Stimulated activated CD8-positive, alpha-beta memory T cell treated with anti-CD3 and anti-CD28 coated beads, Interleukin-4, amount 100 ng/mL, for 24 hours (primary cell): ENCODE measurements at places on chromosomes 1 and 21.

DNA sequence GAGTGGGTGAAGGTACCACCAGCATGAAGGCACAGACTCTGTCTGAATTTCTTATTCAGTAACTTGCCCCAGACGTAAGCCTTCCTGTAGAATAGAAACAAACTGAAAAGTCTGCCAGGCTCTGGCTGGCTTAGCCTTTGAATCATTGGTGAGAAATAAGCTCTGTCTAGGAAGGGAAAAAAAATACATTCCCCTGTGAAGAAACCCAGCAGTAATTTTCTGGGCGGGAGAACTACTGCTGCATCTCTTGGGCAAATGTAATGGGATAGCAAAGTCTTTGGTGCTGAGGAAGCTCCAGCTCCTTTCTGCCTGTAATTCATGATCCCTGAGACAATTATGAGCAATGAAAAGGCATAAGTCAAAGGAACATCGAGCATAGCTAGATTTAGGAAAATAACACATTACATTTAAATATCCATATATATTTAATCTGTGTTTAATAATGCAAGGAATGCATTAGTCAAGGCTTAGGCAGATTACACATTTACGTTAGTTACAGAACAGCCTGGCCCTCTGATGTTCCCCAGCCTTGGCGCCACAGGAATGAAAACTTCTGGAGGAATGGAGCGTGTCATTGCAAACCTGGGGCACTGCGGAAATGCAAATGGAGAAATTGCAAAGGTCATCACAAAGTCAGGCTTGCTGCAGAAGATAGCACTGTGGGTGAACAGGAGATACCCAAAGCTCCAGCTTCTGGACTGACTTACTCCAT lies 216.3 kb upstream of the CAMK1G start:
- DNase-seq = no peak

- DNase-seq = no peak
These were observed 33.3 kb downstream of the BMP8A start for GRCh38 chr1:39524591-39525365.

DNA sequence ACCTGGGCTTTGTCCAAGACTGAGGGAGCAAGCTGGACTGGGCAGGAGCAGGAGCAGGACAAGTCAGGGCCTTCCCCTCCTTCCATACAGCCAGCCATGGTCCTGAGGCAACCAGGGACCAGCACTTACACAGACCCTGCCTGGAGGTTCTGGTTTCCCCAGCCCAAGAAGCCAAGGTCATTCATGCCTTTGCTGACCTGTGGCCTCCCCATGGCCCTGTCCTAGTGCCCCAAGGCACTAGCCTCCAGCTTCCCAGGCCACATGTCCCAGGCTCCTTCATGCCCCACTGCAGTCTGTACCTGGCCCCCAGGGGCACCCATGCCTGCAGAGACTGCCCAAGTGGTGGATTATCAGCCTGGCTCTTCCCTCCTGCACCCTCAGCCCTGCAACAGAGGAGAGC lies 243.9 kb downstream of the TOMM20 start:
- no peak for DNase-seq

DNA sequence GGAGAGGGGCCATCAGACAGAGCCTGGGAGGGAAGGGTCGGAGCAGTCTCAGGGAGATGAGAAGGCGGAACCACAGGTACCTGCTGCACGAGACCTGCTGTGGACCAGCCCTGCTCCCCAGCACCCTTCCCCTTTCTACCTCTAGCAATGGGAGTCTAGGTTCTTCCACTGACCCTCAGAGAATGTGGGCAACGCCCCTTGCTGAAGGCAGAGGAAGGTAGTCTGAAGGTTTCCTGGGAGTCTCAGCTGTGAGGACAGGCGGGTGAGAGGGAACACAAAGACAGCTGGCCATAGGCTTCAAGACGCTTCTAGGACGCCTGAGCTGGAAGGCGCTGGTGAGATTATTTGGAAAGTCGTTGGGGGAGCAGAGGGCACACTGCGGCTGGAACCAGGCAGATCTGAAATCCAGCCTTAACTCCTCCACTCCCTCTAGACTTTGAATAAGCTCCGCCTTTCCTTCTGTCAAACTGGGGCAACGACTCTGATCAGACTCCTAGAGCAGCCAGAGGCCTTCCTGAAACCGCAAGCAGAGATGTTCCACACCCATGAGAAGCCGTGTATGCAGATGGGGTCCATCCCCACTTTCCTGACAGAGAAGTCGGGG lies 18.1 kb downstream of the SLC45A3 start:
- no peak for DNase-seq

GRCh38 chr21:38173276-38174035 lies 83.3 kb upstream of the KCNJ15 start:
- no peak for DNase-seq

GRCh38 chr1:10943991-10944730 lies 68.3 kb upstream of the TARDBP start:
- DNase-seq = no peak

GRCh38 chr1:56550138-56550858 lies 29.1 kb downstream of the PLPP3 start:
- DNase-seq = no peak

DNA sequence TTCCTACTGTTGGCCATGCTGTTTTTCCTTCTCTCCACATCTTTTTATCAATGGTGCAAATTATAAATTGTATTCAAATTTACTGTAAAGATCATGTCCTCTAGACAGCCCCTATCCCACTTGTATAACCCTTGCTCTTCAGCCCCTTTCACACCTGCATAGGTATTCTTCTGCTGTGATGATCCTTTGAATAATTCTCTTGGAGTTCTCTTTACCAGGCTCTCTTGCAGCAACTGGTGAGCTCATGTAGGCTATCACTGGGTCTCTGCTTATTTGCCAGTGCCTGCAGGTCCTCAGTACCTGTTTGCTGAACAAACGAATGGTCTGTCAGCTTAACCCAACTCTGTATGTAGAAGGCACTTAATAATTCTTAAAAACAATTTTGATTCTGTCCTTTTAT lies 8.2 kb downstream of the PTPRC start:
- no peak for DNase-seq

DNA sequence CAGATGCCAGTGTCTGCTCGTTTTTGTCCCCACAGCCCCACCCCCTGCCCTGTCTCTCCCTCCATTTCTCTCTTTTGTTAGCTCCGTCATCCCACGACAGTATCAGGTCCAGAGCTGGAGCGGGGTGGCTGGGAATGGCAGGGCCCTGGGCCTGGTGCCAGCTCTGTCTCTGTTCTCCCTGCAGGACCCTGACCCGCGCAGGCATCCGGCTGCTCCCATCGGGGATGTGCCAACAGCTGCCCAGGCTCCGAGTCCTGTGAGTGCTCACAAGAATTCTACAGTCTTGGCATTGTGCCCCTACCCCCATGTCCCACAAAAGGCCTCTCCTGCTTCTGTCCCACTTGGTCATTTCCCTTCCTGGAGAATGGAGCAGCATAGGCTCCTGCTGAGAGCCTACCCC lies 37.4 kb downstream of the UBE2T start:
- DNase-seq = no peak

DNA sequence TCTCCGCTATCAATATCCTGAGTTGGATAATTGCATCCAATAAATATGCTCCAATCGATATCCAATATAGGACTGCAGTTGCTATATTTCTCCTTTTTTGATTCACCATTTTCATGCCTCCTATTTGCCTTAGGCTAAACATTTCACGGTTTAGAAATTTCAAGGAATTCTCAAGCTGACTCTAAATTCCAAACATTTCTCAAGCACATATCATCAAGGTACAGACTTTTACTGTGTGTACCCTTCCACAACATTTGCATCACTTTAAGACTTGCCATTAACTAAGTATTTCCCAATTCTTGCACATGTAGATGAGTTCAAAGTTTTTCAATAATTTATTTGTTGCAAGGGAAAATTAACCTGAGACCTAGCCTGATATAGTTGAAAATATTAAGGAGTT lies 795.2 kb upstream of the TMPRSS15 start:
- no peak for DNase-seq

- DNase-seq = no peak
These were observed 45.6 kb downstream of the CHAF1B start for GRCh38 chr21:36430841-36431240.

DNA sequence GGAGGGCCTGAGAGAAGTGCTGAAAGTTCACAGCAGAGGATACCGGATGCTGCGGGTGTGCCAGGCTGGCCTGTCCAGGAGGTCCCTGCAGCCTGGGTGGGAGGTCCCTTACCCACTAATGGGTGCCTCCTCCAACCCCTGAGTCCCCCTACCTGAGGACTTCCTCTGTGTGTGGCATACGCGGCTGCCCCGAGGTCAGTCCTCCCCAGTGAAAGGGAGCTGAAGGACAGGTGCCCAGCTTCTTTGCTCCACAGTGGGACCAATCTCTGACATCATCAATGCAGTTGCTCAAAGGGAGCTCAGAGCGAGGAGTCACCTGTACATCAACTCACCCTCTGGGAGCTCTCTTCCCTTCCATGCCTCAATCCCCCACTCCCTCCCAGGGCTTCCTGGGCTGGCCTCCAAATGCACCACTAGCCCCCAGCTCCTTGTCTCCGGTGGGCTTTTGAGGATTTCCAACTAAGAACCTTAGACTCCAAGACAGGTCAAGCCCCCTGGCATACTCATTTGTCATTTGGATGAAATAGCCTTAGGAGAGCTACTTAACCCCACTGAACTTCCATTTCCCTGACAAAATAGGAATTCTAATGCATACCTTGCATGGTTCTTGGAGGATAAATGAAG lies 53.9 kb downstream of the PDE9A start:
- no peak for DNase-seq

- DNase-seq = no peak
These were observed 592 bp upstream of the ZNF326 start for GRCh38 chr1:89994231-89994804.

GRCh38 chr1:18484721-18485120 lies 4.0 kb downstream of the KLHDC7A start:
- DNase-seq = no peak

DNA sequence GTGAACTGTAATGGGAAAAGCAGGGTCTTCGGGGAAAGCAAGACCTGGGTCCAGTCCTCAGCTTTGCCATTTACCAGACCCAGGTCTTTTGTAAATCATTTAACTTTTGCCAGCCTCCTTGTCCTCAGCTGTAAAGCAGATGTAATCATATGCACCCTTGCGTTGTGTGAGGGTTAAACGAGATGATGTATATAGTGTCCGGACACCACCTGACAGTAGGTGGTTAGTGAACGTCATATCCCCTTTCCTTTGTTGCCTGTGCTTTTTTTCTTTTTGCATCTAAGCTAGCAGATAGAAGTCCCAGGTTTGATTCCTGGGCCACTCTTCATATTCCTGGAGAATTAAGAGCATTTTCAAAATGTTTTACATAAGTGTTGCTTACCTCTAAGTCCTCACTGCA lies 28.5 kb downstream of the IL12RB2 start:
- no peak for DNase-seq

GRCh38 chr1:187236676-187237075 lies 407.9 kb downstream of the PLA2G4A start:
- DNase-seq = no peak

DNA sequence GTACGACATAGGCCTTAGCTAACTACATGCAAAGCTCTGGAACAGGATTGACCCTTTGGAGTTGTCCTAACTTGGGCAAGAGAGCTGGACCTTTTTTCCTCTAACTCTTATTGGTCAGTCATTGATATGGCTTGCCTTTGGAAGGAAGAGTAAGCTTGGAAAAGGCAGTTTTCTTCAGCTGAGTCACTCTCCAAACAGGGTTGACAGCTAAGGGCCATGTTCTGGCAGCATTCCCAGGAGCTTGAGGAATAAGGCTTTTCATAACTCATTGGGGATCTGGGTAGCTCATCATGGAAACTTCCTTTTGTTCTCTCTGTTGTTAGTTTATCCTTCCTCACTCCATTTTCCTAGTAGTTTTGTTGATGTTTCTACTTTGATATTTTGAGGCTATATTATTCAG lies 14.5 kb upstream of the ERRFI1 start:
- DNase-seq = no peak

DNA sequence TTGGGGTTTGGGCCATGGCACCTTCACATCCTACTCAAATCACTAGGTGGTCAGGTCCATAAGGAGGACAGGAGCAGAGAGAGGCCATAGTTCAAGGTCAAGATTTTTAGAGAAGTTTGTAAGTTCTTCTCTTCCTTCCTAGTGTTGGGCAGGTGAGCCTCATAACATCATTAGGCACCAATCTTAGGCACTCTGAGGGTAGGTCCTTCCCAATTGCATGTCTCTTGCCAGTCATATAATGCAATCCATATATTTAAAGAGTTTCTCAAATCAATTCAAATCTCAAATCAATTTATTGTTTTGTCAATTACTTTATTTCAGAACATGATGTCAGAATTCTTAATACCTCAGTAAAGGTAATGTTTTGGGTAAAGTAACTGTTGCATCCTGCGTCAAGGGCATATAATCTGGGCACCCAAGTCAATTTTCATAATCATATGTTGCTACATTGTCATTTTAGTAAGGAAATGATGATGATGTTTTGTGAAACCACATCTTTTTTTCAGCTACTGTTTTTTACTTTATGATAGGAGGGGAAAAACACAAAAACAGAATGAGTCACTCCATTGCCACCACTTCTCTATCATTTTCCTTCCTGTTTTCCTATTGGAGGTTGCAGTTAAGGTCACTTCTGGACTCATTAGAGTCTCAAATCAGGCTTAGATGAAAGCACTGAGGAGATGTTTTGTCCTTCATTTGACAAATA lies 122.7 kb downstream of the UCHL5 start:
- DNase-seq = no peak

DNA sequence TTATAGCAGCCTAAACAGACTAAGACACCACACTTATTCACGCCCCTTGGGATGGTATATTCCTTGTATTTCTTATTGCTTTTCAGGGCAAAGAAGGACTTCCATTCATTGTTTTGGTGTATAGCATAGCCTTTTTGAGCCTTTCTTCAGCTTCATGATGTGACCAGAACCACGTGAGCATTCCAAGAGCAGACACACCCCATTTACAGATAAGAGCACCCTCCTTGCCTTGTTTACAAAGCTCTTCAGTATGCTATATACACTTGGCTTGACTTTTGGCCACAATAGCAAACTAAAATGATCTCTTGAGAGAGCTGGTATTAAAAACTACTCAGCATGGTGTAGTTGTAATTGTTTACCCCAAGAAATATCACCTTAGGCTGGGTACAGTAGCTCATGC lies 78.7 kb downstream of the PIK3R3 start:
- no peak for DNase-seq

GRCh38 chr1:109482791-109483671 lies 674 bp upstream of the ATXN7L2 start:
- no peak for DNase-seq

- no peak for DNase-seq
These were observed 459 bp downstream of the FOXE3 start for GRCh38 chr1:47416319-47417169.

DNA sequence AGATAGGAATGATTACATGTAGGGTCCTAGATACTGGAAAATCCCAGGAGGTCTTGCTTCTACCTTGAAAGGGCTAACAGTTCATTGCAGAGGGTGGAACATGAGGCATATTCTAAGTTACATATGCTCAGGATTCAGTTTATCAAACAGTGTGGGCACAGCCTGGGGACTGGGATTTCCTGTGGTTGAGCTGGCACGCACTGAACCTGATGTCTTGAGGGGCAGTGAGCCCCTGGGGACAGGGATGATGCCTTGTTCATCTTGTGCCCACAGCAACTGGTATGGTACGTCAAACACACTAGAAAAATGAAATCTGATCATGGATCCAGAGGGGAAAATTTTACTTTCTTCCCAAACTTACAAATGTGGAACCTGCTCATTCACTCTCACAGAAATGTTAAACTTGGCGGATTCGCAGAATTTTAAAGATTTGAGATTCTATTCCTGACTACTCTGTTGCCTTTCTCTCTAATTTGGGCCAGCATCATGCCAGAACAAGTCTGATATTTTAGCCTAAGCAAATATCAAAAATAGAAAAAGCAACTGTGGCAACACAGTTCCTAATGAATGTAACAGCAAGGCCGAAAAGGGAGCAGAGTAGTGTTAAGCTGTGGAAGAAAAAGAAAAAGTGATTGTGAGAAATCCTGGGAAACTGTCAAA lies 68.2 kb upstream of the COL24A1 start:
- DNase-seq = no peak

- DNase-seq = no peak
These were observed 608 bp downstream of the PEF1 start for GRCh38 chr1:31643976-31644559.
